ENCODE measurements at places on chromosomes 7 and 10.

- DNase-seq, result no peak
Measured at GRCh38 chr10:90675621-90676020, 182.2 kb downstream of the HTR7 start.

- peak; percentile 83 for DNase-seq
Measured at GRCh38 chr10:48658243-48658974, 26.3 kb upstream of the WDFY4 start.

- no peak for DNase-seq
Measured at GRCh38 chr10:101646364-101646763, 48.6 kb downstream of the FBXW4 start.

- DNase-seq, result no peak
Measured at GRCh38 chr10:125802131-125802530, 20.9 kb downstream of the UROS start.

- peak; percentile 47 for DNase-seq
Measured at GRCh38 chr10:103781329-103782061, 73.9 kb downstream of the SH3PXD2A start.

GRCh38 chr10:26698909-26699308, 1.4 kb downstream of the PDSS1 start:
- DNase-seq, result no peak

DNA sequence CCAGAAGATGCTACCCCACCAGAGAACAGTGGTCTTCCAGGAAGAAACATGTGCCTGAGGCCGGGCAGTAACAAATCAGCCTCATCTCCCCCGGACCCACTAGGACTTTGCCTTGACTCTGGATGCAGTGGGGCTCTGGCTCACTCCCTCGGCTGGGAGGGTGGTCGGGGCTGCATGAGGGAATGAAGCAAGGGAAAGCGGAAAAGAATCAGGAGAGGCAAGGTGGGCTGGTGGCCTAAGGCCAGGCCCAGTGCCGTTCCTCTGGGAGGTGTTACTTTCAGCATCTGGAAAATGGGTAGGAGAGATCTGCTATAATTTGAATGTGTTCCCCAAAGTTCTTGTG, 51.8 kb downstream of the CLEC2L start:
- DNase-seq, result no peak

GRCh38 chr7:105885387-105886111, 9.2 kb upstream of the ATXN7L1 start:
- DNase-seq, result no peak

DNA sequence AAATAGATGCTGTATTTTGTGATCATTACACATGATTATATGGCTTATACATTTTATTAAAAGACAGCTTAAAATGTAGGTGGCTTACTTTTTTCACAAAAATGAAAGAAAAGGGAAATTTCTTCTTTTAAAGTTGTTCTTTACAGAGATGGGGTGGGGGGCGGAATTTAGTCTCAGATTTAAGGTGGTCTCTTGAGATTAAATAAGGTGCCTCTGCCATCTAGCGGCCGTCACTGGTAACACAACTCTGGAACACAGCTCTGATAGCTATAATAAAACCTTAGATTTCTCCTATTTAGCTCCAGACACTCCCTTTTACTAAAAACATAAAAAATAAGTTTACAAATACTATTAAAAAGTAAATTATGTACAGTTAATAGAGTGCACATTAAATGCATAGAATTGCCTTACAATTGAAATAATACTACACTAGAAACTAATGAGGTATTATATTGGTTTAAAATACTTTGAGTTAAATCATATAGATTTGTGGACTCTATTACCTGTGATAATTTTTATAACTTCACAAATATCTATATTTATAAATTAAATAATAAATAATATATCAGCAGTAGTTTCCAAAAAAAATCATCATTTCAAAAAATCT, 210.9 kb downstream of the DGKB start:
- peak; percentile 71 for DNase-seq

DNA sequence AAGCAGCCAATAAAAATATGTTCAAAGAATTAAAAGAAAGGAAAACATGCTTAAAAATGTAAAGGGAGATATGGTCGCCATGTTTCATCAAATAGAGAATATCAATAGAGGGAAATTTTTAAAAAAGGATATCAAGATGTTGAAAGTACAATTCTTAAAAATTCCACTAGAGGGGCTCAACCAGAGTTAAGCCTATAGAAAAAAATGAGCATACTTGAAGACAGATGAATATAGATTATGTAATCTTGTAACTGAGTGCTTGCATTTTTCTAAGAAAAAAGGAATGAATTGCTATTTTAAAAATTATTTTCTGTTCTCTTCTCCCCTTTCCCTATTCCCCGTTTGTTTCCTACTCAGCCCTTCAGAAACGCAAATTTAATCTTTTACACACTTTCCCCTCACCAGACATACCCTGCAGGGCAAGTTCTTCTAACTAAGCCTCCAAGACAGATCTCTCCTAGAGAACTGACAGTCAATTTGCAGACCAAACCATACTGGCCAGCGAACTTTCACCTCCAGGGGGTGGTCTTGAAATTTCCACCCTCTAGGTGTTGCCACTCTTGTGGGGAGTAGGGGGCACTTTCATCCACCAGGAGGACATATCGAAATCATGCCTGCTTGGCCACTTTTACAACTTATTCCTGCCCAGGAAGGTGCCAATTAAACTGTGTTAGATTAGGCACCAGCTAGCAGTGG, 67.7 kb downstream of the NSUN6 start:
- DNase-seq, result peak; percentile 29

DNA sequence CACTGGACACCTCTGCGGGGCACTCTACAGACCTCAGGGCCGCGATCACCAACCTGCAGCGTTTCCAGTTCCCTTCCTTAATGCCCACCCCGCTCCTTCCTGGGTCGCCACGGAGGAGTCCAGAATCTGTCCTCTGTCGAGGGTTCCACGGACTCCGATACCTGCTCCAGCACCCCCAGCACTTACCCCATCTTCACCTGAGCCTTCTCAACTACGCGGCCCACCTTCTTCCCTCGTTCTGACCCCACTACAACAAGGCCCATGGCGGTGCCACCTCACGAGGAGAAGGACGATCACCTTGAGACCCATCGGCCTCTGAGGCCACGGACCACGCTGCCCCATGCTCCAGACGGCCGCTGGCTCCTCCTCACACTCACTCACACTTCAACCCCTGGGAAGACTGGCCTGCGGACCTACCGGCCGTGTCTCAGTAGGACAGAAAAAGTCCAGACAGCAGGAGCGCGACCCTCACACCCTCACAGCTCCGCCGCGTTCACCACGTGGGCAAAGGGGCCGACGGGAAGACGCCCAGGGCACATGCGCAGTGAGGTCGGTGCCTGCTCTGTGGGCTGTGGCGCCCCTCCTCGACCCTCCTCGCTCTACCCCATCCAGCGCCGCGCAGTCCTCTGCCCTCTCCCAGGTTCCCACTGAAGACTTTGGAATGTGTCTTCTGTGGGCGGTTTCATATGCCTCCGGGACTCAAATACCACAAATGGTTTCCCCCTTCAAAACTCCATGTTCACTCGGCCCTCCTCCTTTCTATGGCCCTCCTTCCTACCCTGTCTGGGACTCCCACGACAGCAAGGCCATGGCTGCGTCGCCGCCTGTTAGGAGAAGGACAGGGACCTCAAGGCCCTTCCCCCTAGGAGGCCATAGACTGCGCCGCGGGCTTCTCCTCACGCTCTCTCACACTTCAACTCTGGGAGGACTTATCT, 193.9 kb upstream of the PHF14 start:
- no peak for DNase-seq

- DNase-seq, result no peak
Measured at GRCh38 chr10:110502072-110502845, 4.6 kb downstream of the DUSP5 start.

GRCh38 chr7:30755384-30756154, 3.6 kb downstream of the INMT start:
- DNase-seq, result no peak

- DNase-seq, result no peak
Measured at GRCh38 chr7:154627646-154628290, 375.2 kb downstream of the PAXIP1 start.

- DNase-seq, result no peak
Measured at GRCh38 chr7:155713384-155713783, 68.9 kb downstream of the RBM33 start.

Data from NAMALWA (cell line).